ENCODE measurements at places on chromosomes 3 and 15.

DNA sequence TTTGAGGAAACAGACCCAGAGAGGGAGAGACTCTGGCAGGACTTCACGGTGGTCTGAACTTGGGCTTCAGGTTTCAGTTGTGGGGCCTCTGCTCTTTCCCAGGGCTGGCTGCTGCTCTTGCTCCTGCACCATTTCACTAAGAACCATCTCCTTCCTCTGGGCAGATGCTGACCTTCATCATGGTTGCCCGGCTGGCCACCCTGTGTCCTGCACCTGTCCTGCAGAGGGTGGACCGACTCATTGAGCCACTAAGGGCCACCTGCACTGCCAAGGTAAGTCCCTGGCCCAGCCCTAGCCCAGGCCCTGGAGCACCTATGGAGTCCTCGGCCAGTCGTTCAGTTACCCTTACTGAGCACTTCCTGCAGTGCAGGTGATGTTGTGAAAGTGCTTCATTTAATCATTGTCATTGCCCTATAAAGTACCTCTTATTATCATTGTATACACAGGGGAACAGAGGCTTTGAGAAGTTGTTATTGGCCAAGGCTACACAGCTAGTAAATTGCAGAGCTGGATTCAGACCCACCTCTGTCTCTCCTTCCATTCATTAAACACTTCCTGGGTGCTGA is 10.0 kb downstream of the RPL32 start:
- no peak for DNase-seq

DNA sequence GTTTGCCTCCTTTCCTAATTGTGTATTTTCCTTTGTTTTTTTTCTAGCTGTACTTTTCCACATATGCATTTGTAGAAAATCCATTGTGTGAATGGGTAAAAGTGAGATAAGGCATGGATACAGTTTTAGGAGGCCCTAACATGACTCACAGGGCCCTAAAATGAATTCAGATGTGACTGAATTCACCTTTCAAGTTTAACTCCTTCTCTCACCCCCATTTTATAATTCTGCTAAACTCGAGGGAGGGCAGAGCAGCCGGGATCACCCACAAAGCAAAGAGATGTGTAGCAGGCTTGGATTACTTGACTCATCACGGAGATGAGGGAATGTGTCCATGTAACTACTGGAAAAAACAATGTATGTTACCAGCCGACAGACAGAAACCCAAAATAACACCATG is 59.9 kb downstream of the FOXP1 start:
- no peak for DNase-seq

DNA sequence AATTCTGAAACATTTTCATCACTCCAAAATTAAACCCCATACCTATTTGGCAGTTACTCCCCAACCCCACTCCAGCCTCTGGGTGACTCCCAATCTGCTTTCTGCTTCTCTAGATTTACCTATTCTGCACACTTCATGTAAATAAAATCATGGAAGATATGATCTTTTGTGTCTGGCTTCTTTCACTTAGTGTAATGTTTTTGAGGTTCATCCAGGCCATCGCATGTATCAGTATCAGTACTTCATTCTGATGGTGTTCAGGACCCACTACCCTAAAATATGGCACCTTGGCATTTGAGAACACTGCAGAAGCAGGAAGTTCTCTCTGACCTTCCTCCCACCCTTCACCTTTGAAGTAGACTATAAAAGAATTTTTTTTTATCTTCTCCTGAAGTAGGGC is 78.7 kb upstream of the SLC25A26 start:
- no peak for DNase-seq

- no peak for DNase-seq
Measured at GRCh38 chr15:35496585-35496984, 49.4 kb downstream of the DPH6 start.

GRCh38 chr15:65115542-65115941 is 542 bp upstream of the UBAP1L start:
- no peak for DNase-seq

GRCh38 chr15:57692709-57693108 is 13.8 kb upstream of the POLR2M start:
- no peak for DNase-seq

DNA sequence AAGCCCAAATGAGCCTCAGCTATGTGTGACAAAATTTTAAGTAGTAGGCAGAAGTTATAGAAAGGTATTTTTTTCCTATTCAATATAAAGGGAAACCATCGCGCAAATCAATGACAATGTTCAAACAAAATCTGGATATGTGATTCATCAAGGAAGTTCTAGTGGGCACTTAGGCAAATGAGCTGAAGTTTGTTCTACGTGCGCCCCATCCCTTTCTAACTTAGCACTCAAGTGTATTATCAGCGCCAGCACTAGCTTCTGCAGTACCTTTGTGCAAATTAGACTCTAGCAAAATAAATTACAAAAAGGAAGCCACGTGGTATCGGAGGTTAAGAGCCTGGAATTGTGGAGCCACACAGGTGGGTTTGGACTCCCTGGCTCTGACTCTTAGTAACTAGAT is 91.1 kb downstream of the TBL1XR1 start:
- no peak for DNase-seq

DNA sequence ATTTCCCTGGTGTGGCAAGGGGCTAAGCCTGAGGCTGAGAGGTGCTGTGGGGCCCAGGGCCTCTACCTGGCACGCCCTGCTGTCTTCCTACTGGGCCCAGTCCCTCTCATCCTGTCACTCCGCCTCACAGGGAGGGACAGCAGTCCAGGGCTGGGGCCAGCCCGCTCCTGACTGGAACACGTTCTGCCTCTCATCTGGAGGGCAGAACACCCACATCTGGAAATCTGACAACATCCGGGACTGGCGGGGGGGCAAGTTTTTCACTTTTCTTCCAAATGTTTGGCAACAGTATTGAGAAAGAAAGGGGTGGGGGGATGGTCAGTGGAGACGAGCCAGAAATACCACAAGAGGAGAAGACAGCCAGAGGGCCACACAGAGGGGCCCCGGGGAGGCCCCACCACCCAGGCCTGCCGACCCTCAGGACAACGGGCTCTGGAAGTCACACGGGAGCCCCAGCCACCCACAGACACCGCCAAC is 1.8 kb upstream of the MYL3 start:
- no peak for DNase-seq

- no peak for DNase-seq
Measured at GRCh38 chr3:114857299-114857701, 289.8 kb downstream of the ZBTB20 start.

DNA sequence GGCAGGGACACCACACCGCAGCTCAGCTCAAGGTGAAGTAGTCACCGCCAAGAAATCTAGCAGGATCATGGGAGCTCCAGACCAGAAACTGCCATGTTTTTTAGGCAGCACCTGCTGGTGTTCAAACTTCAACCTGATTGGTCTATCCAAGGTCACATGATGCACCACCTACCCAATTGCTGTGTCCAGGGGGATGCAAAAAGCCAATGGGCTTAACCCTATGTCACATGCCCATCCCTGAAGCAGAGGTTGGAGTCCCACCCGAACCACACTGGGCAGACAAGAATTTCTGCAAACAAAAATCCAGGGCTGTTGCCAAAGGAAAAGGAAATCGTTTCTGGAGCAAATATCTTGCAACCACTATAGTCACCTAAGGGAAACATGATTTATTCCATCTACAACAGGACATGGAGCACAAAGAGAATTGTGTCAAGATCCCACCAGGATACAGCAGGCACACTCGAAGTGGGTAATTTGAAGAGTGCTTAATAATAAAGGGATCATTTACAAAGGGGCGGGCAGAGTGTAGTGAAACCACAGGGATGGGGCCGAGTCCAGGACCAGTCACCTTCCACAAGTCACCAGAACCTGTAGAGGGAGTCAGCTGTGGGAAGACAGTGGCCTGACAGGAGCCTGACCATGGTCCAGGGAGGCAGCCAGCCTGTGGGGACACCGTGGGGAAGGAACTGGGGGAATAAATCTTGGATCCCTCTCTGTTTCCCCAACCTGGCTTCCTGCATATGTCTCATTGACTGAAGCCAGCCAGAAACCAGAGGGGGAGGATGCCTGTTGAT is 34.2 kb upstream of the TSEN2 start:
- no peak for DNase-seq

GRCh38 chr3:30527720-30528119 is 78.7 kb upstream of the TGFBR2 start:
- DNase-seq, result no peak

DNA sequence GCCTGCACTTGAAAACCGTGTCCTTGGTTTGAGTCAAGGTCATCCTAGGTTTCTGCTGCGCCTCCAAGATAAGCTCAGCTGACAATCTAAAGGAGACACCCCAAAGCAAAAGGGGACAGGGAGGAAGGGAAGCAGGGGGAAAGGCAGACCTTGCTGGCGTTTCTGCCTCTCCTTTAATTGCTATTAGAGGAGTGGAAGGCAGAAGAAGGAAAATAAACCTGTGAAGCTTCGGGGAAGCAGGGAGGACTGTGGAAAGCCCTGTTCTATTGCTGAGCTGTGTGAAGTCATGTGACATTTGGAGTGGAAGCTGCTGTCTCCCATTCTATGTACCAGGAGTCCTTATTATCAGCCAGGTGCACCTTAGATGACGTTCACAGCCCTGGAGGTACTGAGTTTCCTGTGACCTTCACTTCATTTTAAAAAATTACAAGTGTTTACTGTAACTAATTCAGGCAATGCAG is 21.5 kb upstream of the CHD2 start:
- DNase-seq, result no peak

GRCh38 chr3:134302674-134303073 is 52.0 kb upstream of the RYK start:
- DNase-seq, result no peak

GRCh38 chr3:13494463-13495350 is 14.6 kb downstream of the HDAC11 start:
- peak; percentile 23 for DNase-seq

GRCh38 chr15:28086175-28086703 is 12.9 kb downstream of the OCA2 start:
- DNase-seq, result peak; percentile 57

- no peak for DNase-seq
Measured at GRCh38 chr3:88616413-88616812, 466.7 kb downstream of the C3orf38 start.

- no peak for DNase-seq
Measured at GRCh38 chr3:189621948-189622603, 9.1 kb upstream of the TP63 start.

- peak; percentile 33 for DNase-seq
Measured at GRCh38 chr15:43251871-43252250, 14.9 kb downstream of the TGM5 start.

GRCh38 chr3:81909796-81910195 is 148.4 kb upstream of the GBE1 start:
- DNase-seq, result no peak

- no peak for DNase-seq
Measured at GRCh38 chr3:43094851-43095250, 11.0 kb downstream of the POMGNT2 start.

- no peak for DNase-seq
Measured at GRCh38 chr3:188407158-188407880, 253.4 kb downstream of the LPP start.

DNA sequence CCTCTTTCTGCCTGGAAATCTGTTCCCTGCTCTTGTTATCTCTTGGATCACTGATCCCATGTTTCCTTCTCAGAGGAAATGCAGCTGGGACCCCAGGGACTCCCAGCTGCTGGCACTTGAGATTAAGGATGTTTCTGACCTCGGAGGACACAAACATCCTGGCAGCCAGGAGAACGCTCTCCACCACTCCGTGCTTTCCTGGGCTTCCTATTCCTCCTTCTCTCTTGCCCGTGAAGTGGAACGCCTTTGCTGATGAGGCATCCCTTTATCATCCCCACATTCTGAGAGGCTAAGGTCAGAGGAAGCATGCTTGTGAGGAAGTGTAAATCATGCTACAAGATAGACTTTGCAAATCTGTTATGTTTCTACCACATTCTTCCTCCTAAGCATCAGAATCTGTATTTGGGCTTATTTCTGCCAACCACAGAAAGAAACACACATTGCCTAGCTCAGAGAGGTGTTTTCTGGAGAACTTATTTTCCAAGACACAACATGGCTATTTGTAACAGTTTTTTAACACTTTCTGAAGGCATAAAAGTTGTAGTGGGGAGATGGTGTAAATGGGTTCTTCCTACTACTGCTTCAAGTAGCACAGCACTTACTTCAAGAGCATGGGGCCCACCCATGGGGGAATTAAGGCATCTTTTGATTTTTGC is 25.6 kb upstream of the LDHAL6B start:
- no peak for DNase-seq

DNA sequence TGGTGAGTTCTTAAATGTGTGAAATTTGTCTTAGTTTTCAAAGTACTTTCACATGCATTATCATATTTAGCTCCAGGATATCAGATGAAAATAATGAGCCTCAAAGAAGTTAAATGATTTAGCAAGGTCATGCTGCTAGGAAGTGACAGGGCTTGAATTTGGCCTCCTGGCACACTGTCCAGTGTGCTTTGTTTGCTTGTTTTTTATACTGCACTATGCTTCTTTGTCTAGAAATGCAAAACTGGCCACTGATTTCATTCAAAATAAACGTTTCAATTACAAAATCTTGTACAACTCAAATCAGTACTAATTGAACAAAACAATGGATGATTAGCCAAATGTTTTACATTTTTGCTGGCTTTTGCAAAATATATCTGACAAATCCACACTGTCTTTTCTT is 583.3 kb upstream of the CBLB start:
- DNase-seq, result no peak

- DNase-seq, result no peak
Measured at GRCh38 chr15:31528846-31529245, 202.2 kb downstream of the KLF13 start.

DNA sequence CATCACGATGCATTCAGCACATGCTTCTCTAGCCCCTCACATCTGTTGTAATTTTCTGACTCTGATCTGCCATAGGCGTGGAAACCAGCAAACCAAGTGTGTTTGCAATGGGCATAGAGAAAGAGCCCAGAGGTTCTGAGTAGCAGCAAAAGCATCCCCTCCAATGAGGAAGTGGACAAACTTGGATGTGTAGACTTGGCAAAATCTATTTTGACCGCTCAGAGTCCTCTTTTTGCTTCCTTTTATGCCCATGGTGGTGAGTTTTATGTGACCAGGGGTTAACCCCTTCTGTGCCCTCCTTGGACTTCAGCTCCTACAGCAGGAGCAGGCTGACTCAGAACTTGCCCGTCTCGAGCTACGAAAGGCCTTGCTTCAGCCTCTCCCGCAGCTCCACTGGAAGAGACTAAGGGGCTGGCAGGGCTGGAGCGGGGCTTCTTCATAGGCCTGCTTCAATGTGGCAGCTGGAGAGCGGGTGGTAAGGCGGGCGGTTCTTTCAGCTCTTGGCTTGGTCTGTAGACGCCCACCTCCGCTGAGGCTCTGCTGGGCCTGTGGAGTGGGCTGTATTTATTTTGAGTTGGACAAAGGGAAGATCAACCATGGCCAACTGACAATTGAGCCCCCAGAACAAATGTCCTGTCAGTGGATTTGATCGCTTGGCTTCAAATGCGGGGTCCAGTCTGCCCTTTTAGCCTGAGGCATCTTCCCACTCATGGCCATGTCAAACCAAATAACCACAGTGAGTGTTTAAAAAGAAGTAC is 6.5 kb upstream of the ETV5 start:
- DNase-seq, result no peak

- DNase-seq, result peak; percentile 76
Measured at GRCh38 chr3:149009732-149010131, 18.4 kb downstream of the GYG1 start.
